ENCODE measurements at places on chromosomes 16 and 17.

DNA sequence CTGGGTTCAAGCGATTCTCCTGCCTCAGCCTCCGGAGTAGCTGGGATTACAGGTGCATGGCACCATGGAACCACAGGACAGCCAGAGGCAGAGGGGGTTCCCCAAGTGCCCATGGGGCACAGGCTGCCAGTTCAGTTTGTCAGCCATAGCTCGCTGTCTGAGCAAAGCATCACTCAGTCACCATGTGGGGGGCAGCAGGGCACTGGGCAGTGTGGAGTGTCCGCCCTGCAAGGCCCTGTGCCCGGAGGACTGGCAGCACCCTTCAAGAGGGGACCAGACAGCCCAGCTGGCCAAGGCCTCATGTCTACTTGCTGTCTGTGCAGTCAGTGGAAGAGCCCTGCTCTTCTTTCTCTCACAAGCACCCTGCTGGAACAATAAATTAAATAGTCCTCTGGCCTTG, 6.4 kb downstream of the ALYREF start:
- no peak for DNase-seq

DNA sequence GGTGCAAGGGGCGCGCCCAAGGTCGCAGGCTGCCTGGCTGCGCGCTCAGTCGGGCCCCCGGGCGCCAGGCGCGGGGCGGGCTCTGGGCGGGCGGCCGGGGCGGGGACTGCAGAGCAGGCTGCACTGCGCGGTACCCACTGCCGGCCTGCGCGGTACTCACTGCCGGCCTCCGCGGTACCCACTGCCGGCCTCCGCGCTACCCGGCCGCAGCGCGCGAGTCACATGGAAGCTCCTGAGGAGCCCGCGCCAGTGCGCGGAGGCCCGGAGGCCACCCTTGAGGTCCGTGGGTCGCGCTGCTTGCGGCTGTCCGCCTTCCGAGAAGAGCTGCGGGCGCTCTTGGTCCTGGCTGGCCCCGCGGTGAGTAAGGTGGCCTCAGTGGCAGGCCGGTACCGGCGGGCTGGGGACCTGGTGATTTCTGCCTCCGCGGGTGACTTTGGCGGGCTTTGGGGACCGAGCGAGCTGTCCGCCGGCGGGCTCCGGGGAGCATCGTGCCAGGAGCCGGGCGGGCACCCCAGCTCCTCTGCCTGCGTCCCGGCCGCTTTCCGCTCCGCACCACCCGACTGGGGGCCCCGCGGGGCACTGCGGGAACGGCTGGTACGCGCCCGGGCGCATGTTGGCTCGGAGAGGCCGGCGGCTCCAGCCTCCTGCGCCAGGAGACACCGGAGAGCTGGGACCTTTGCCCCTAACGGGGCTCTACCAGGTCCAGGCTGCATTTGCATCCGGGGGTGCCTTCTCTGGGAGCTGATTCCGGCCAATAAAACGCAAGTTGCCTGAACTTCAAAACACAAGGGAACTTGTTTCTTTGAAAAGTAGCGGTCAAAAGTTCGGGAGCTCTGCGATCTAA, at the start of gene SLC47A1:
Gene SLC47A1 (plus strand): TSS at position 137 of the 844 bp plus-strand sequence. CDS start 86 bp downstream, at position 223.
- no peak for DNase-seq

DNA sequence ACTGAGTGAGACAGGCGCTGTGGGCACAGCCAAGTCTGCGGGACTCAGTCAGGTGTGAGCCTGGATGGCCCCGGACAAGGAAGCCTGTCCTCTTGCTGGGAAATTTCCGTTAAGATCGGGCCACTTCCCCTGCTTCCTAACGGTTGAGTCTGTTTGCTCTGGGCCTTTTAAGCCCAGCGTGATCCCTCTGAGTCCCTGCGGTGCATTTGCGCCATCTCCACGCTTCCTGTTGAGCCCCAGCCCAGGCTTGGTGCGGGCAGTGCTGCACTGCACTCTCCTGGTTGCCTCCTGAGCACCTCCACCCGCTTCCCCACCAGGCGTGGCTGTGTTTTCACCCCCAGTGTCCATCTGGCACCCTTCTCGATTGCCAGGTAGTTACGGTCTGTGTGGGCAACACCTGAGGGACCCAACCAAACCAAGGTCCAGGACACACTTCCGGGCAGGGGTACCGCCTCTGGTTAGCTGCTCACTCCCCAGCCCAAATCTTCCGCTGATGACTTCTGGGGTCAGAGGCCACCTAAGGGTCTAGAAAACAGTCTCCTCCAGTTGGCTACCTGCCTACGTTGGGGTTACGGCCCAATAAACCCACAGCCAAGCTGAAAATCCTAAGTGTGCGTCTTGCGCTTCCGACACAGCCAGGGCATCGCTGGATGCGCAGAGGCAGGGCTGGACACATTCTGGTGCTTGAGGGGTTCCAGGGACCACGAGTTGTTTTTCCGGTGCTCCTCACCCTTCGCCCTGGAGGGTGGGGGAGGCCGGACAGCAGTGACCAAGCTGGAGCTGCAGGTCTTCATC, 1.4 kb upstream of the SLC25A10 start:
- DNase-seq, result no peak

DNA sequence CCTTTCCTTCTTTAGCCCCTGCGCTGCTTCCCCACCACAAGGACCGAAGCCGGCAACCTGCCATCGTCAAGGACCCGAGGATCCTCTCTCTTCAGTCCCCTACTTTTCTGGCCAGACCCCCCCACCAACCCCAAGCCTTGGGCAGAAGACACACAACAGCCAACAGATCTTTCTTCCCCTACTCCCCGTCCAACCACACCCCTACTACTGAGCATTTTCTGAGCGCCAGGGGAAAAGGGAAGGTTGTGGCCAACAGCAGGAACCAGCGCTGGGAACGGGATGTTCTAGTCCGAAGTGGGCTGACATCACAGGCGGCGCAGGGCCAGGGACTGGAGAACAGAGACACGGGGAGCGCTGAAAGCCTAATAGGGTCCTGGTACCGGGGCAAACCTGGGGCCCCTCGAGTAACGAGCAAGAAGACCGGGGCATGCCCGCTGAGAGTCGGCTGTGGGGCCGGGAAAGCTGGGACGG, 528 bp downstream of the PER1 start:
- no peak for DNase-seq

GRCh38 chr17:68351395-68351794, 60.1 kb downstream of the ARSG start:
- DNase-seq, result no peak

GRCh38 chr16:11032922-11033291, 88.5 kb downstream of the CLEC16A start:
- no peak for DNase-seq

DNA sequence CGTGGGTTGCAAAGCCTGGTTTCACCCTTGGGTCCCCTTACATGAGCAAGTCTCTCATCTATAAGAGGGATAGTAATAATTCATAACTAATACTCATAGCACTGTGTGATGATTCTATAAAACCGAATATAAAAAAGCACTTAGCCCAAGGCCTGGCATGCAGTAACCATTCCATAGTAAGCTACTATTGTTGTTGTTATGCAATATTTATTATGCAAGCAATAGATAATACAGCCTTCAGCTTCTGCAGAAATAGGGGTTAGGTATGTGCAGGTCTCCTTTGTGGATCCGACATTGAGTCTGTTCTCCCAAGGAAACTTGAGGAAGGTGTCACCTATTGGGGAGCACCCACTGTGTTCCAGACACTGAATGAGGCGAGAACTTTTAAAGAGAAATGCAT, 401.1 kb downstream of the UTP18 start:
- DNase-seq, result no peak

GRCh38 chr16:84406006-84406963, 37.9 kb downstream of the ATP2C2 start:
- DNase-seq, result no peak

DNA sequence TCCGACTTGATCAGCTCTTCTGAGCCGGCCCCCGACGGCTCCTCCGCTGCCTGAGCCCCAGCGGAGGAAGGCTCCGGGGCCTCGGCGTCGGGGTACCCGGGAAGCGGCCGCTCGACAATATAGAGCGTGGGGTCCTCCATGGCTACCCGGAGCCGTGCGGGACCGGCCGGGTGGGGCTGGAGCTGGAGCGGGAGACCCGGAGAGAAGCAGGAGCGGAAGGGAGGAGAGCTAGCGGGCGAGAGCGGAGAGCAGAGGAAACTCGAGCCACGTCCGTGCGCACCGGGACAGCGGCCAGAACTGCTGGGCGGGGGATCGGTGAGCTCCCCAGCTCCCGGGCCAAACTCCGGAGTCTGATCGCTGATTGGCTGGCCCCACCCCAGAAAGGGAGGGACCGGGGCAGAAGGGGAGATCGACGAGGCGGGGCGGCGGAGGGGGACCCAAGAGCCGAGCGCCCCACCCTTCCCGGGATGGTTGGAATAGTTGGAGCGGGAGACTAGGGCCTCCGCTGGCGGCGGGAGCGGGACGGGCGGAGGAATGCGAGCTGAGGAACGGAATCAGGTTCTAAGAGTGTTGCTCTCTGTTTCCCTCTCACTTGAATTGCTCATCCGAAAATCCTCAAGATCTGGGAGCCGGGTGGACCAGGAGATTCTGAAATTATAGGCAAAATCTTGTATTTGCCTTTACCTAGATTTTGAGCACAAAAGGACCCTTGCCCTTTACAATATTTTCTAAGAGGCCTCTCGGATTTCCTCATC, at the start of gene CAVIN1:
Gene CAVIN1 (minus strand): TSS at position 299 of the 755 bp plus-strand sequence. CDS start 159 bp downstream, at position 140.
- DNase-seq, result peak; percentile 56

GRCh38 chr17:83053739-83054451, 25.5 kb upstream of the METRNL start:
- no peak for DNase-seq

- no peak for DNase-seq
These were observed 68.8 kb downstream of the ABCA8 start for GRCh38 chr17:68886401-68886800.

DNA sequence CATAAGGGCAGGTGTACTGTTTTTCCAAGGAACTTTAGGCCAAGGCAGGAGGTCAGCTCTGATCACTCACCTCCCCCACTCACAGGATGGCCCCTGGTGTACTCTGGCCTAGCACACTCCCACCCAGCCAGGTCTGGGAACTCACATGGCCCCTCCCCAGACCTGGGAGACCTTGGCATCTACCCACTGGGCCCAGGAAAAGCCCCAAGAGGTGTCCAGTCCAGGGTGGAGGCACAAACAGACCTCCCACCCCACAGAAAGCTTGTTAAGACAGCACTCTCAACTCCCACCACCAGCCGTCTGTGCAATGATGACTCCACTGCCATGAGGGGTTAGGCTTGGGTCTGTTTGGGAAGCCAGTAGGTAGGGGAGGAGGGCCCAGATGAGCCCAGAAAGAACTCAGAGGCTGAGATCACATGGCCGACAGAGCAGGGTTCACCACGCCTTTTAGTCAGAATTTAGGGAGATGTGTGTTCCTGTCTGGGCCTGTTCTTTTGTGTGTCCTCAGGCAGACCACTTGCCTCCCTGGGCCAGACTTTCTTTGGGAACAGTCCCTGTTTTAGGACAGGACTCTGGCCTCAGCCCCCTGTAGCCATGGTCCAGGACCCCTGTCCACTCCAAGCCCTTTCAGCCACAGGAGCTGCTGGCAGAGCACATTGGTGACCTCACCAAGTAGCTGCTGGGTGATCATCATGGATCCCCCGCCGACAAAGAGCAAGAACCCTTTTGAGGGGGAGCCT, 12.1 kb upstream of the CBFB start:
- DNase-seq, result no peak

GRCh38 chr16:82282662-82283061, 112.6 kb upstream of the MPHOSPH6 start:
- DNase-seq, result no peak

DNA sequence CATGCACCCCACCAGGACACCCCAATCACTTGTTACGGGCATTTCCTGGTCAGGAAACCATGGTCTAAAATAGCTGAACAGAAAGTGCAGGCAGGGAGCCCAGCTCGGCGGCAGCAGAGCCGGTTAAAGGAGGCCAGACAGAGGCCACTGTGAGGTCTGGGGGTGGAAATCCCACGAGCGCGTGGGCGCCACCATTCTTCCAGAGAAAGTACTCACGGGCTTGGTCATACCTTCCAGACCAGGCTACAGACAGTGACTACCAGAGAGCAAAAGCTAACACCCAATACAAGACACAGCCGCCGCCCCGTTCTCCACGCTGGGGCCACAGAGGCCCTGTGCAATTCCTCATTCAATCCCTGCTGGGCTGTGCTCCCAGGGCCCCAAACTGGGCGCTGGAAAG, 11.9 kb downstream of the CEP131 start:
- DNase-seq, result no peak

DNA sequence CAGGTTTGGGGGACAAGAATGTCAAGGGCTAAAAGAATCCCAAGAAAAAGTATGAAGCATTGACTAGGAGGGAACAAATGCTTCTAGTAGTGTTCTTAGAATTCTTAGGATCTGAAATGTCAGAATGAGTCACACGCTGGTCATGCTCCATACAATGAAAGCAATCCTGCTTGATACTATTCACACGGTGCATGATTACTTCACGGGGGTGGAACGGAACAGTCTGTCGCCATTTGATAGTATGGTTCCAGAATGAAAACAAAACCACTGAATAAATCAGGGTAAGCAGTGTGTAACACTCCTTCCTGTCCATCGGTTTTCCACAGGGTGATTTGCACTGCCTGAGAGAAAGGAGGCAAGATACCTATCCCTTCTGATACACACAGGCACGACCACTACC, 22.9 kb upstream of the YWHAE start:
- peak; percentile 24 for DNase-seq

- DNase-seq, result no peak
These were observed 31.6 kb upstream of the LRRC37A3 start for GRCh38 chr17:64950871-64951270.

DNA sequence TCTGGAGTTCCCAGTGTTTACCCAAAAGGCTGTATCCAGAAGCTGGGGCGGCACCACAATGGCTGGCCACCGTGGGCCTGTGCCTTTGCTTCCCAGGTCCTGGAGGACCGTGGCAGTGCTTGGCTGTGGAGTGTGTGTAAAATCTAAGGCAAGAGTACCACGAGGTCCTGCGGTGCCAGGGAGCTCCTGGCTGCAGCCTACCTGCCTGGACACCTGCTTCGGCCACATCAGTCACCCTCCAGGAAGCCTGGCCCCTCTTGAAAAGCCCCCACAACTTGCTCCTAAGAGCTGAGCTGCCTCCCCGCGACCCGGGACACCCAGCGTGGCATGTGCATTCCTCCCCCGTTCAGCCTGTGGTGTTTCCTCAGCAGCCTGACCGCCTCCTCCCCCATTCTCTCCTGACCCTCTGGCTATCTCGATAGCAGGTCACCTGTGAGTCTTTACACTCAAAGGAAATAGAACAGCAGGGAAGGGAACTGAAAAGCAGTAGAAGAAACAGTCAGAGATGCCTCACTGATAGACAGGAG, 7.9 kb downstream of the TIMM22 start:
- DNase-seq, result no peak

GRCh38 chr17:70608193-70608592, 438.9 kb downstream of the KCNJ2 start:
- DNase-seq, result no peak

DNA sequence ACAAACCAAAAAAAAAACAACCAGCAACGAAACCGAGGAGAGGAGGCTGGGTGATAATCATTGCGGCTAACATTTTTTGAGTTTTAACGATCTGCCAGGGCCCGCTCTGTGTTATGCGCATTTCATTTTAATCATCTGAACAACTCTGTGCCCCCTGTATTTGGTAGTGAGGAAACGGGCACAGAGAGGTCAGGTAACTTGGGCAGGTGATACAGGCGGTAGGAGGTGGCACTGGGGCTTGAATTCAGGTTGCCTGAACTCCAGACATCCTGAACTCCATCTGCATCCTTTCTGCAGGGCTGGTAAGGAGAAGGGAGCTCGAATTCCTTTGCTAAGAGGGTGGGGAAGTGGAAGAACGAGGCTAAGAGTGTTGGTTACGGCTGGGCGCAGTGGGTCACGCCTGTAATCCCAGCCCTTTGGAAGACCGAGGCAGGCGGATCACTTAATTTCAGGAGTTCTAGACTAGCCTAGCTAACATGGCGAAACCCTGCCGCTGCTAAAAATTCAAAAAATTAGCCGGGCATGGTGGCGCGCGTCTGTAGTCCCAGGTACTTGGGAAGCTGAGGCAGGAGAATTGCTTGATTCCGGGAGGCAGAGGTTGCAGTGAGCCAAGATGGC, 1.1 kb downstream of the CLUAP1 start:
- no peak for DNase-seq

Measured in NCI-H1694 (cell line).